Activated CD4-positive, CD25-positive, alpha-beta regulatory T cell treated with anti-CD3 and anti-CD28 coated beads, Interleukin-2, amount 50 U/mL, for 72 hours (primary cell): ENCODE measurements at places on chromosomes 7 and 10.

DNA sequence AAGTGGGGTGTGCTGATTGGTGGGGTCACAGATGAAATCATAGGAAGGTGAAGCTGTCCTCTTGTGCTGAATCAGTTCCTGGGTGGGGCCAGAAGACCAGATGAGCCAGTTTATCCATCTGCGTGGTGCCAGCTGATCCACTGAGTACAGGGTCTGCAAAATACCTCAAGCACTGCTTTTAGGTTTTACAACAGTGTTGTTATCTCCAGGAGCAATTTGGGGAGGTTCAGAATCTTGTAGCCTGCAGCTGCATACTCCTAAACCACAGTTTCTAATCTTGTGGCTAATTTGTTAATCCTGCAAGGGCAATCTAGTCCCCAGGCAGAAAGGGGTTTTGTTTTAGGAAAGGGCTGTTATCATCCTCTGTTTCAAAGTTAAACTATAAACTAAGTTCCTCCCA lies 17.0 kb upstream of the IFRD1 start:
- DNase-seq = no peak

DNA sequence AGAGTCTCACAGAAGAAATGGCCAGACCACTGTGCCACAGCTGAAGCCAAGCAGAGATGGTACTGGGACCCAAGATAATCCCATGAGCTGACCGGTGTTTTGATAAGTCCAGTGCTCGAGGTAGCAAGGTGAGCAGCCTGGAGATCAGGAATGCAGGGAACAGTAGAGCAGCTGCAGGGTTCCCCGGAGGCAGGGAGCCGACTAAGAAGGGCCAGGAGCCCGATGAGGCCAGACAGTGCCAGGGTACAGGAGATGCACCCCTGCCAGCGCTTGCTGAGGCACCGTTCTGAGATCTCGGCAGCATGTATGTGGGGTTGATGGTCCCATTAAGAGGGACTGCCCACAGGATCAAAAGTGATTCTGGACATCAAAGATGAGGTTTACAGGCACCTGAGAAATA lies 47.1 kb downstream of the VSTM4 start:
- no peak for DNase-seq

- DNase-seq = no peak
Observed at GRCh38 chr10:52442576-52442975, 128.5 kb downstream of the DKK1 start.

GRCh38 chr7:46776790-46777189 lies 805.1 kb downstream of the TNS3 start:
- DNase-seq = no peak

- DNase-seq = no peak
Observed at GRCh38 chr7:1940863-1941262, 270.8 kb downstream of the ELFN1 start.

DNA sequence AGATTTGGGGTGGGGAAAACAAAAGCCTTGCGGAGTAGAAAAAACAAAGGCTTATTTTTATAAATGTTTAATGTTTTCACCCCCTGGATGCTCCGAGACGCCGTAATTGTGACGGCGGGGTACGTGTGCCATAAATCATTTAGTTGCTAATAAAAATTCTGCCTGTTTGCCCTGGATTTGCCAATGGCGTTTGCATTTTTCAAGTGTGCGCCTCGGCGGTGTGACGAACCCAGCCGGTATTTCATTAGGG lies 2.5 kb upstream of the TNRC18 start:
- no peak for DNase-seq

DNA sequence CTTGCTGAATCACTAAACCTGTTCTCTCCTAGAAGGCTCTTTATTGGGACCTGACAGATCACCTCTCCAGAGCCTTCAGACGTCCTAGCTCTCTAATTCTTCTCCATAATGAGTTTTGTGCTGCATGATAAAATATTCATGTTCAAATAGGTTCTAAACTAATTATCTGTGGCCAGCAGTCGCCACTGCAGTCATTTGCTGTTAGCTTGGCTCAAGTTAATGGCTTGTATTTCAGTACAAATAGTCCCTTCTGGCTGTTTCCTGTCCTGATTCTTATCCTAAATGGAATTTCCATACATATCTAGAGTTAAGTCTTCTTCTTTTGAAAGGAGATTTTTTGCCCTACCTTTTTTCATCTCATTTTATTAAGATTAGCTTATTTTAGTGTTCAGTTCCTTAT lies 303.2 kb downstream of the EXOC4 start:
- DNase-seq = no peak

GRCh38 chr10:112000466-112000865 lies 183.1 kb downstream of the GPAM start:
- DNase-seq = no peak

DNA sequence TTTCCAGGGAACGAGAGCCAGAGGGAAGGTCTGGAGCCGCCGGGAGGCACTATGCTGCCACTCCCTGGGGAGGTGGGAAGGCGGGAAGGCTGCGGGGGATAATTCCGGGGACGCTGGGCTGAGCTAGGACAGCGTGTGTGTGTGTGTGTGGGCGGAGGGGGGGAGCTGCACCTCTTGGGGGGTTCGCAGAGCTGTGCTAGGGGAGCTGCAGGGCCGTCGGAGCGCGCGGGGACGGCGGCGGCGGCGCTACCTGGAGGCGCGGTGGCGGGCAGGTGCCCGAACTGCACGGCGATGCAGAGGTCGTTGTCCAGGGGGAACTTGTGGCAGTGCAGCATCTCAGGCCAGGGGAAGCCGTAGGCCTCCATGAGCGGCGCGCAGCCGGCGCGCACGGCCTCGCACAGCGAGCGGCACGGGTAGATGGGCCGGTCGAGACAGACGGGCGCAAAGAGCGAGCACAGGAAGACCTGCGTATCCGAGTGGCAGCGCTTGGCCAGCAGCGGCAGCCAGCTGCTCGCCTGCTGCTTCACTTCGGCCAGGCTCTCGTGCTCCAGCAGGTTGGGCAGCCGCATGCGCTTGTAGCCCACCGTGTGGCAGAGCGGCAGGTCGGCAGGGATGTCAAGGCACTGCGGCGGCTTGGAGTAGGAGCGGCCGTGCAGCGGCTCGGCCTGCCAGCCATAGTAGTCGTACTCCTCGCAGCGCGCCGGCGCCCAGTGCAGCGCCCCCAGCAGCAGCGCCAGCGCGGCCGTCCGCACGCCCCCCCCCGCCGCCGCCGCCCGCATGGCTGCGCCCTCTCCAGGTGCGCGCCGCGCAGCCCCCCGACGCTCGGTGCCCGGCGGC lies 526 bp downstream of the SFRP5 start:
- DNase-seq = no peak

- no peak for DNase-seq
Observed at GRCh38 chr10:81944609-81945008, 69.6 kb downstream of the NRG3 start.

DNA sequence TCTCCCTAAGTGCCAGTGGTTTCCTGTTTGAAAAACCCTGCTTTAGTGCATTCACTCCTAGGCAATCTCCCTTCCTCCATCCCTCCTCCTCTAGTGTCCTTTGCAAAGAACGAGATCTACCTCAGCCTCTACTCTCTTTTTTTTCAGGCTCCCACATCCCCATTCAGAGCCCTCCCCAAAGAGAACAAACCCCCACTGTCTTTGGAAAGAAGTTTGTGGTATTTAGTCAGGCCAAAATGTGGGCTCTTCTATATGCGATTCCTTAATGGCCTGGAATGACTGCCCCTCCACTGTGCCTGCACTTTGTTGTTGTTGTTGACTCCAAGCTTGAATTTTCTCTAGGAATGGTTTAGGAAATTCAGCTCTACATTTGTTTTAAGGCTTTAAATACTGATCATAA lies 36.3 kb downstream of the PALS2 start:
- DNase-seq = no peak

DNA sequence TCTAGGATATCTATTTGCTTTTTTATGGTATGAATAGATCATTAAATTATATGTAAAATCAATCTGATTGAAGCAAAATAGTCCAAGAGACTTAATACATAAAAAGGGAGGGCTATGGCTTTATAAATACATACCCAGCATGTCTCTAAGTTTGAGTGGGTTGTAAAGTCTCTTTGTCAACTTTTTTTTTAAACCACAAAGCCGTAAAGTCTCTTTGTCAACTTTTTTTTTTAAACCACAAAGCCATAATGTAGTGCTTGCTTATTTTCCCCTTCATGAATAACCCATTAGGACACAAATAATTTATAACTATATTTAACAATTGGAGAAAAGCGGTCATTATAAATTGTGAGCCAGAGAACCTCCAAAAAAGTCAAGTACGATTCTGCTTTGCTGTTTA lies 5.7 kb downstream of the HECTD2 start:
- DNase-seq = no peak

GRCh38 chr7:115632636-115633035 lies 397.9 kb downstream of the TFEC start:
- no peak for DNase-seq

DNA sequence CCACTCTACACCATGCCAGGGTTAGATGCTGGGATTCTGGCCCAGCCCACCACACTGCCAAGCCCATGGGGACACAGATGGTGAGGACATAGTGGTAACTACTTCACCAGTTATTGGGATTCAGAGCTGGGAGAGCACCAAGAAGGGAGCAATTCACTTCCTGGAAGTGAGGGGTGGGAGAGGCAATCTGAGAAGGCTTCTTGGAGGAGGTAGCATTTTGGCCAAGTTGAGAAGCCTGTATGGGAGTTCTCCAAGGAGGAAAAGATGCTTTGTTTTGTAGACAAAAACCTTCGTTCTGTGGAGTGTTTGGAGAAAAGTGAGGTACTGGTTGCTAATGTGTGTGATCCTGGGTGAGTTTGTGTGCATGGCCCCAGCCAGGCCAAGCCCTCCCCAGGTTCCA lies 3.8 kb upstream of the PRKRIP1 start:
- DNase-seq = no peak

- no peak for DNase-seq
Observed at GRCh38 chr10:98326621-98327027, 58.6 kb upstream of the LOXL4 start.
